Stimulated activated CD4-positive, alpha-beta T cell treated with anti-CD3 and anti-CD28 coated beads, Interleukin-2, amount 100 ng/mL, for 24 hours (primary cell): ENCODE measurements at places on chromosomes 3 and 15.
A peak's percentile ranks its signal among the peaks of the same experiment; 100 is the strongest.

GRCh38 chr3:94156626-94157025, 93.8 kb downstream of the NSUN3 start:
- no peak for DNase-seq

GRCh38 chr15:84035399-84035766, 200.2 kb upstream of the GOLGA6L4 start:
- no peak for DNase-seq

DNA sequence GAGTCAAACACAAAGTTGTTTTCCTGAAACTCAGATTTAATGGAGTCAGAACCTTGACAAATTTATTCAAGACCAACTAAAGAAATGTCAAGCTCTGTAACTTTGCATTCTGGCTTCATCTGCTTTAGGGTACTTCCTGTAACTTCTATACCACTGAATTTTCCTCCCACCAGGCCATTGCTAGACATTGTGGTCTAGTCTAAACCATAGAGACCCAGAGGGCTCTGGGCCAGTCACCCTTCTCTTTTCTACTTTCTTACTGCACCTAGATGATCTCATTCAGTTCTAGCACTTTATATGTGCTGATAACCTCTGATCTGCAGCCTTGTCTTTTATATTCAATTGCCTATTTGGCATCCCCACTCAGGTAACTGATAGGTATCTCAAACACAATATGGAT, 2.8 kb upstream of the OR5K1 start:
- no peak for DNase-seq

- no peak for DNase-seq
These were observed 229.0 kb upstream of the SLCO3A1 start for GRCh38 chr15:91624353-91624968.

GRCh38 chr15:28930476-28931291, 44.9 kb downstream of the APBA2 start:
- DNase-seq = no peak

- no peak for DNase-seq
These were observed 555.5 kb upstream of the CFAP20DC start for GRCh38 chr3:59605318-59605717.

DNA sequence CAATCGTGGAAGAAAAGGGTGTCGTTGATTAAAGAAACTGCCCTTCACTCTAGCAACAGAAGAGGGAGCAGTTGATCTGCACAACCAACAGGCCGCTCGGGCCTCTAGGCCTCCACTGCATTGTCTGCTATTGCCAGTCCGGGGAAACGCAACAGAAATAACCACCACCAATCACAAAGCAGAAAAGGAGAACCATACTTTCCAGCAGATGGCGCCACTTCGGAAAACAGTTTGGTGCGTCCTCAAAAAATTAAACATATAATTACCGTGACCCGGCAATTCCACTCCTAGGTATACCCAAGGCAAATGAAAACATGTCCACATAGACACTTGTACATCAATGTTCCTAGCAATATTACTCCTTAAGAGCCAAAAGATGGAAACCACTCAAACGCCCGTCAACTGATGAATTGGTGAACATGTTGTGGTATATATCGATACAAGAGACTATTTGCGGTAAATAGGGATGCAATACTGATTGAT, 154.1 kb downstream of the TJP1 start:
- peak; percentile 52 for DNase-seq

DNA sequence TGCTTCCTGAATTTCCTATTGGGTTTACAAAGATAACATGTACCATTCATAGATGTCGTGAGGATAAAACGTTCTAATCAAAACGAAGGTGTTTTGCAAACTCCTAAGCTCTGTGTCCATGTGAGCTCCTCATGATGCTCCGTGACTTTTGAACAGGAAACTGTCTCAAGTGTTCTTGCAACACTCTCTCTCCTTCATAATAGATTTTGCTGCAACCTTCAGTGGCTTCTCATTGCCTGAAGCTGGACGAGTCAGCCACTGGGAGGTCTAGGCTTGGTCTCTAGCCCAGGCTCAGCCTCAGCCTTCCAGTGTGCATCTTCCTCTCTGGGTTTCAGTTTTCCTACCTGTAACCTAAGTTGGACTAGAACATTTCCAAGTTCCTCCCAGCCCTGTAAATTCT, 18.7 kb upstream of the BCL2A1 start:
- DNase-seq = no peak

DNA sequence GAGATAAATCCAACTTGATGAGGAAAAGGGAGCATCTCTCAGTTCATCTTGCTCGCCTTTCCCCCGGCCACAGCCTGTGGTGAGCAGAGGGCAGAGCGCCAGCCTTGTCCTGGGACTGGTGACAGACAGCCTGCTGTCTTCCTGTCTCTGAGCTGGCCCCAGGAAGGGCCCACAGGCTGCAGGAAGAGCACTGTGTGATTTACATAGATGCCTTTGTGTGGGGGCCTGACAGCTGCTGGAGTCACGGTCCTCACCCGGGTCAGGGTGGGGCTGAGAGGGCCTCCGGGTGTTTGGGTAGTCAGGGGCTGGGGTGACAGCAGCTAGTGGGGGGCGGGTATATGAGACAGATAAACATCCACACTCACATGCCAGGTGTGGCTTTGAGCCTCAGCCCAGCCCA, 29.3 kb downstream of the PLA2G4D start:
- no peak for DNase-seq

DNA sequence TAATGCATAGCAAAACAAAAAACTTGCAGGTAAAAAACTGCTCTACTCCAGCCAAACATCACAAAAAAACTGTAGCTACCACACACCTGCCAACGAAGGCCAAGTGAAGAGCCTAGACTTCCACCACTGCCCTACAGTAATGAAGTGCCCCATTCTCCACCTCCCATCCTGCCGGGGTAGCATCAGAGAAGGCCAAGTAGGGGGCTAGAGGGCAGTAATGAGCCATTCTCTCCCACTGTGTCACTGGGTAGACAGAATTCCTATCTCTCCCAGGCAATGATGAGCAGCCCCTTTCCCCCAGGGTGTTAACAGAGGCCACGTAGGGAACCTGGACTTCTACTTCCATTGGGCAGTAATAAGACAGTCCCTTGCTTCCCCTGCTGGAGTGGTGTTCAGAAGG, 9.5 kb downstream of the SEC22C start:
- DNase-seq = peak; percentile 32

DNA sequence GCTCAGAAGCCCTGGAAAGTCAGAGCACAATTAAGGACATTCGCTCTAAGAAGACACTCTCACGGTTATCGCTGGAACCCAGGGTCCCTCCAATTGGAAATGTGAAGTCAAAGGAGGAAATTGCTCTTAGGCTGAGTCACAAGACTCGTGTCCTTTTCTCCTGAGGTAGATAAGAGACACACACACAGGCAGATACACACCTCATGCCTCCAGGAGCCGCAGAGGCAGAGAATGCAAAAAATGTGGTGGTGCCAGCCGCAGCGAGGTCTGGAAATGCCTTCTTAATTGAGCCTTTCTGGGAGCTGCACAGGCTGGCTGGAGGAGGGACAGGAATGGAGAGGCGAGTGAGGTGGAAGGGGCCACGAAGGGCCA, 189.3 kb downstream of the OPA1 start:
- DNase-seq = no peak

DNA sequence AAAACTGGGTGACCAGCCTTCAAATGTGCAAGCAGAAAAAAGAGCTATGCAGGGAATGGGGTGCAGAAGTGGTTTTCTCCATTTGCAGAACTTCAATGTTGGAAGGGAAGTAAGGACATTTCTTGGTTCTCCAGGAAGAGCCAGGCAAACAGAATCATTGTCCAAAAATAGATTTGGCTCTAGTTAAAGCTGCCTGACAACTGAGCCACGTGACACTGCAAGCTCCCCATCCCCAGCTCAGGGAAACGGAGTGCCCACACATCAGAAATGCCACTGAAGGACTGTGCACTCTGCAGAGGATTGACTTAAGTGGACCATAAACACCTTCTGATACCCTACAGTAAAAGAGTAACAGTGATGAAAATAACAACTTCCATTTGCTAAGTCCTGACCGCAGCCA, 195.6 kb upstream of the NSMCE3 start:
- no peak for DNase-seq

GRCh38 chr15:39165020-39165706, 415.7 kb upstream of the THBS1 start:
- no peak for DNase-seq

- no peak for DNase-seq
These were observed 523.6 kb downstream of the NTRK3 start for GRCh38 chr15:87732976-87733375.

DNA sequence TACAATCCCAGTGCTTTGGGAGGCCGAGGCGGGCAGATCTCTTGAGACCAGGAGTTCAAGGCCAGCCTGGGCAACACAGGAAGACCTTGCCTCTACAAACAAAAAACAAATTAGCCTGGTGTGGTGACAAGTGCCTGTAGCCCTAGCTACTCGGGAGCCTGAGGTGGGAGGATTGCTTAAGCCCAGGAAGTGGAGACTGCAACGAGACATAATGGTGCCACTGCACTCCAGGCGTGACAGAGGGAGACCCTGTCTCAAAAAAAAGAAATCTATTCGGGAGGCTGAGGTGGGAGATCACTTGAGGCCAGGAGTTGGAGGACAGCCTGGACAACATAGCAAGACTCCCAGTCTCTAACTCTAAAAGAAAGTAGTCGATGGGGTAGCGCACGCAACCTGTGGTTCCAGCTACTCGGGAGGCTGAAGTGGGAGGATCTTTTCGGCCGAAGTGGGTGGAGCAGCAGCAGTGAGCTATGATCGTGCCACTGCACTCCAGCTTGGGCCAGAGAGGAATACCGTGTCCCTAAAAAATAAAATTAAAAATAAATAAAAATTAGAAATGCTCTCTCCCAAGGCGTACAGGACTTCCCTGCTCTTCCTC, 775 bp downstream of the C3orf33 start:
- DNase-seq = peak; percentile 26

DNA sequence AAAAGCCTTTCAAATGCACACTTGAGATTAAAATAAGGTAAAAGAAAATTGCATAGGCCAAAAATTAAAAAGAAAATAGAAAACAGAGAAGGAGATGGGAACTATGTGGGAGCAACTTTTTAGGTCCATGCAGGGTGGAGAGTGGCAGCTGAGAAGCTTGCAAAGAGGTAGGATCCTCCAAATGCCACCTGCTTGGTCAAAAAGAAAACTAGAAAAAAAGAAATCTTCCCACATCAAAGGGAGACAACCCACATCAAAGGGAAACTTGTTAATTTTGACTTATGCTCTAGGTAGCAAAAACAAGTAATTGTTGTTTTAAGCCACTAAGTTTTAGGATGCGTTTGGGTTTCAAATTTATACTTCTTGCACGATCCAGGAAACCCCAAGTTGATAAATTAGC, 342.9 kb downstream of the IL20RB start:
- no peak for DNase-seq

GRCh38 chr3:131091768-131092167, 65.1 kb downstream of the NEK11 start:
- DNase-seq = no peak

- no peak for DNase-seq
These were observed 48.9 kb downstream of the CD200R1 start for GRCh38 chr3:112925969-112926368.

DNA sequence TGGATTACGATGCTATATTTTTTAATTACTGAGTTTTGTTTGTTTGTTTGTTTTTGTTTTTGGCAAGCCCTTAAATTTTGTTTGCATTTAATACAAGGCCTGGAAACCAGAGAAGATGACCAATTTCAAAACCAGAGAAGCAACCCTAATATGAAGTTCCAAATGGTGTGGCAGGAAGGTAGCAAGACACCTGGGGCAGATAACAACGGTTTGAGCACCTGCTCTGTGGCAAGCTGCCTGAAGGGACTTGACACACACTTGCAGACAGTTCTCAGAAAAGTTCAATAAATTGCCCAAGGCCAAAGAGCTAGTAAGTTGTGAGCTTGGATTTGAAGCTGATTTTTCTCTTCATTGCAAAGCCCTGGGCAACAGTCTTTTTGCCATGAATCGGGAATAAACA, 151.2 kb upstream of the UBE2E1 start:
- no peak for DNase-seq

DNA sequence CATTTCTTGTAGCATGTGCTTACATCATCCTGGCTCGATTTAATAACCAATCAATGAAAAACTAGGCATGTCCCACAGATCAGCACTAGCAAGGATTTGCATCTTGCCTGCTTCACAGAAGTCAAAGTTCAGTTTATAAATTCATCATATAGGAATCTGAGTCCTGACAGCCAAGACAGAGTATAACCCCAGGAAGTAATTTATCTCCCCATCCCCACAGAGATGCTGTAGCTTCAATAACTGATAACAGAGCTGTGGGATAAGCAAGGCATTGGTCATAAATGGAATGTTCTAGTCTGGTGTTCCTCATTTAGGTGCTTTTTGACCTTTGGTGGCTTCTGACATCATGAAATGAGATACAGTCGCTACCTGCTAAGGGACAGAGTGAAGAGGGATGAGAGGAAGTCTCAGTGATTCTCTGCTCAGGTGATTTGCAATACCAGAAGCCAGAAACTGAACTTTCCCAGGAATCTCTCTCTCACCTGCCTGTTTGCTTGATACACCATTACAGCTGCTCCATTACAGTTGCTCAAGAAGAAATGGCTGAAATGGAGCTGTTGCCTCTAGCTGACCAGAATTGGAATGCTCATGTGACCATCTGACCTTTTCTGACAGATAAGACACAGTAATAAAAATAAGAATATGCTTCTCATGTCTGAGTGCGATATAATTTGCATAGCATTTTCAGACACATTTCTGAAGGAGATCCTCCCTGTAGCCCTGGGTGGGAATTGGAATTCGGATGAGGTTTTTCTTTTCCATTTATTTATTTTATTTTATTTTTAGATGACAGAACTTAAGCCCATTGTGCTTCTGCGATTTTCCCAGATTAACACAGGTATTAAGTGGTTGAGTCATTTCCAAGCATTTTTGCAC, 217.1 kb upstream of the KCNMB2 start:
- DNase-seq = no peak

- DNase-seq = peak; percentile 14
These were observed 17.3 kb downstream of the RNF168 start for GRCh38 chr3:196486263-196486662.

DNA sequence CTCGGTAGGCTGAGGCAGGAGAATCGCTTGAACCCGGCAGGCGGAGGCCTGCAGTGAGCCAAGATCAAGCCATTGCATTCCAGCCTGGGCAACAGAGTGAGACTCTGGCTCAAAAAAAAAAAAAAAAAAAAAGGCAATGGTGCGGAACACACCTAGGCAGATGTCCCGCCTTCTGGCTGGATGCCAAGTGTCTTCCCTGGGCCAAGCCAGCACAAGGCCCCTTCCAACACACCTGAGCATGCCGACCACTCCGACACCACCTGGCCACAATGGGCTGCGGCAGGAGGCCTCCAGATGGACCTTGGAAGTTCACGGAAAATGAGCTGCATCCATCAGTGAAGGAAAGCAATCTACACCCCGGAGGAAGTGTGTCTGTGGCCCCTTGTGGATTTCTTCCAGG, 19.0 kb downstream of the NUP210 start:
- DNase-seq = no peak

DNA sequence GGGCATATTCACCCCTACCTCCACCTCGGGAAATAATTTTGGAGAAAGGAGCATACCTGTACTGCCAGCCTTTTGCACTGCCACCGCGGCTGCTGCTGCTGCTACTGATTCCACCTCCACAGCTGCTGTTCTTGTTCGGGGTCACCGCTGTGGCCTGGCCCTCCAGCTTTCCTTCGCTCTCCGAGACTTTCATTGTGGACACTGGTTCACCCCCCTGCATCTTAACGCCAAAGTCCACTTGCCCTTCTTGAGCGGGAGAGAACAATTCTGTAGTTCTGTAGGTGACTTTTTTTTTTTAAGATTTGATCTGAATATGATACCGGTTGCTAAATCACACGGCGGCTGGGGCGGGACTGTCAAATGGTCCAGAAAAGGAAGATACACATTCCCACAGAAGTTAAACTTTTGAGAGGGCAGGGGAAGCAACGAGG, 701 bp downstream of the OSBPL11 start:
- peak; percentile 21 for DNase-seq
